ENCODE measurements at places on chromosomes 11 and 22. TPM values are rescaled to one million over a fixed set of nuclear protein-coding genes. Genes with fewer than 3 reads are reported as not detected.

The ARHGEF17 gene
- 27.6 TPM for total RNA-seq

The CARD18 gene
- total RNA-seq = not detected

The SLC22A8 gene
- total RNA-seq = not detected

The APOL2 gene
- total RNA-seq = 16.0 TPM

The SCN3B gene
- 3.3 TPM for total RNA-seq

The CENPM gene
- 21.1 TPM for total RNA-seq

The LINC01488 gene
- total RNA-seq = not detected

The OR5AR1 gene
- not detected for total RNA-seq

The DBX1 gene
- not detected for total RNA-seq

The HPX gene
- total RNA-seq = 0.71 TPM

The AKIP1 gene
- total RNA-seq = 67.6 TPM

The TRIM48 gene
- not detected for total RNA-seq

The SEPTIN5 gene
- total RNA-seq = 3.5 TPM

The OR6M1 gene
- total RNA-seq = not detected

The INTS4 gene
- total RNA-seq = 25.2 TPM

The C1QTNF5 gene
- total RNA-seq = not detected

The RIMBP3C gene
- total RNA-seq = 0.14 TPM

The IRAG1 gene
- total RNA-seq = not detected

The GSTT2B gene
- total RNA-seq = 22.7 TPM

The TEX12 gene
- total RNA-seq = not detected

The KCNJ5 gene
- total RNA-seq = not detected

The TMEM191B gene
- total RNA-seq = not detected

The SLC6A5 gene
- total RNA-seq = not detected

The PARVA gene
- 36.7 TPM for total RNA-seq

The VPS26B gene
- 45.2 TPM for total RNA-seq

The LMNTD2 gene
- 6.1 TPM for total RNA-seq

The LAYN gene
- not detected for total RNA-seq

The GTSE1 gene
- 19.9 TPM for total RNA-seq

The C11orf52 gene
- 1.3 TPM for total RNA-seq

The GUCY1A2 gene
- total RNA-seq = 0.12 TPM

The LMO2 gene
- 0.66 TPM for total RNA-seq

The PGAP2 gene
- total RNA-seq = 28.2 TPM

The CASP5 gene
- not detected for total RNA-seq

The CARD10 gene
- 22.7 TPM for total RNA-seq

The ASPHD2 gene
- 4.0 TPM for total RNA-seq

The SLC5A1 gene
- not detected for total RNA-seq

The TTLL8 gene
- not detected for total RNA-seq

The OR51E1 gene
- not detected for total RNA-seq

The CDC42EP2 gene
- total RNA-seq = 24.5 TPM

The SPI1 gene
- not detected for total RNA-seq

The SIK2 gene
- total RNA-seq = 13.7 TPM

The NAALADL1 gene
- not detected for total RNA-seq

The ST14 gene
- 24.8 TPM for total RNA-seq

The OR10A3 gene
- not detected for total RNA-seq

The OLFML1 gene
- total RNA-seq = not detected

Data from MCF 10A (cell line).